GDM1 (cell line): ENCODE measurements at places on chromosomes 12 and 14.

DNA sequence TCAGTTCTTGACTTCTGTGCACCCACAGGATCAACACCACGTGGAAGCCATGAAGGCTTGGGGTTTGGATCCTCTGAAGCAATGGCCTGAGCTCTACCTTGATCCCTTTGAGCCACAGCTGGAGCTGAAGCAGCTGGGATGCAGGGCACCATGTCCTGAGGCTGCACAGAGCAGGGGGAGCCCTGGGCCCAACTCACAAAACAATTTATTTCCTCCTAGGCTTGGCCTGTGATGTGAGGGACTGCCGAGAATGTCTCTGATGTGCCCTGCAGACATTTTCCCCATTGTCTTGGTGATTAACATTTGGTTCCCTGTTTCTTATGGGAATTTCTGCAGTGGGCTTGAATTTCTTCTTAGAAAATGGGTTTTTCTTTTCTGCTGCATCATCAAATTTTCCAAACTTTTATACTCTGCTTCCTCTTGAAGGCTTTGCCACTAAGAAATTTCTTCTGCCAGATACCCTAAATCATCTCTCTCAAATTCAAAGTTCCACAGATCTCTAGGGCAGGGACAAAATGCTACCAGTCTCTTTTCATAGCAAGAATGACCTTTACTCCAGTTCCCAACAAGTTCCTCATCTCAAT is 288.2 kb downstream of the CCDC59 start:
- no peak for DNase-seq

- DNase-seq = no peak
Measured at GRCh38 chr14:53265025-53265424, 111.9 kb upstream of the DDHD1 start.

- DNase-seq = no peak
Measured at GRCh38 chr14:90839024-90839888, 23.0 kb upstream of the TTC7B start.

GRCh38 chr12:5197131-5197530 is 153.5 kb downstream of the KCNA5 start:
- DNase-seq = no peak

DNA sequence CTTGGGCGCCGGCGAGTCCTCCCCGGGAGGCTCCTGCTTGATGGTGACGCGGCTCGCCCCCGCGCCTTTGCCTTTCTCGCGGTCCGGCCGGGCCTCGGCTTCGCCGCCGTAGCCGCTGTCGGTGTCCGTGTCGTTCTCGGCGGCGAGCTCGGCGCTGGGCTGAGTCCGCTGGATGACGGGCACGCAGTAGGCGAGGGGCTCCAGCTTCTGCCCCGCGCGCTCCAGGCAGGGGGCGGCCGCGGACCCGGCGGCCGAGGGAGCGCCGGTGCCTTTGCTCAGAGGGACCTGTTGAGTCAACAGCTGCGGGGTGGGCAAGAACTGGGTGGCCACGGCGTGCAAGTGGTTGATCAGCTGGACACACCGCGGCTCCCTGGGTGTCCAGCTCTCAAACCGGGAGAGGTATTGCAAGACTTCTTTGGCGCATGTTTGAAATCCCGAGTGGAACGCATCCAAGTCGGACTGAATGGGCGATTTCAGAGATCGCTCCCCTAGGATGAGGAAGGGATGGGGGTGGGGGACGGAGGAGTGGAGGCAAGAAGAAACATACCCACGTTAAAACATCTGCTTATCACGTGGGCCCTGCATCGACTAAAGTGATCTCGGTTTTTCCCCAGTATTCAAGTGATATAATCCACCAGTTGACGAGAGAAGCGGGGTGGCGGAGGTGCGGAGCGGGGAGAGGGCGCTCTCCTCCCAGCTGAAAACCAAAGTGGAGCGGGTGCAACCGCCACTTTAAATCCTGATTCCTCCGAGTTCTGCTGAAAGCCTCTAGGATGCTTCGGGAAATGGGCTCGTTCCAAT is 2.0 kb downstream of the BHLHE41 start:
- peak; percentile 28 for DNase-seq

- no peak for DNase-seq
Measured at GRCh38 chr14:30620178-30620577, 1.9 kb upstream of the SCFD1 start.

- DNase-seq = no peak
Measured at GRCh38 chr12:80627782-80628181, 79.7 kb upstream of the MYF6 start.

- no peak for DNase-seq
Measured at GRCh38 chr14:72605921-72606220, 288.0 kb downstream of the DPF3 start.

GRCh38 chr14:37399517-37399916 is 195.5 kb downstream of the FOXA1 start:
- DNase-seq = no peak

- DNase-seq = no peak
Measured at GRCh38 chr14:69354383-69355153, 43.5 kb downstream of the ERH start.

DNA sequence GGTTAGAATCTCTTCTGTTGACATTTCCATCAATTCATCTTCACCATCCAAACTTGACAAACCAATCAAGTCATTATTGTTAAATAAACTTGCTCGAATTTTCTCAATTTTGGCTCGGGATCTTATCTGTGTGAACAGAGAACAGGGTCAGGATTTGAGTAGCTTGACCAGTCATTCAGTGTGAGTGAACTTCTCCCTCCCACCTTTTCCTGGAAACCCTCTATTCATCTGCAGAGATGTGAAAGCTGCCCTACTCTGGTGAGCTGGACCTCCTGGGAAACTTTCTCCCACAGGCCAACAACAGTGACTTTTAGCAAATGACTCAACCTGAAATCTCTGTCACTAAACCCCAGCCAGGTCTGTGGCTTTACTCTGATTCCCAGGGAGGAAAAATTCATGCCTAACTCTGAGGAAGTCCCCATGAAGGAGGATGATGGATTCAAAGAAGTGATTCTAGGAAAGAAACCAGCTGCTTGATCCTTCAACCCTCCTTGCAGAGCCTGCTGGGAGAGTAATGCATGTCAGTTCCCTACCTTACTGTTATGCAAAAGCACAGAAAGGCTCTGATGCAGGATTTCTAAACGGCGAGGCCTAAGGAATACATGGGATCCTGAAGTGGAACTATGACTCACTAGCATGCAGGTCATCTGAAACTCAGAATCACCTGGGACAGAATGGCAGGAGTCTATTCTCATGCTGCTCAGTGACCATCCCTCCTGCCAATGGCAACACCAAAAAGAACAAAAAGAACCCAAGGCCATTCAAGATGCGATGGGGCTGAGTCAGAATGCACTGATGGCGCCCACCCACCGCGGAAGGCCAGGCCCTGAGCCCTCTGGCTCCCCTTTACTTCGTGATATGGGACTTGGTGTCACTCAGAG is 58.0 kb downstream of the TRAFD1 start:
- no peak for DNase-seq

- no peak for DNase-seq
Measured at GRCh38 chr14:68397822-68398221, 395.0 kb downstream of the ZFP36L1 start.

- DNase-seq = no peak
Measured at GRCh38 chr12:122849352-122850047, 14.2 kb downstream of the HIP1R start.

DNA sequence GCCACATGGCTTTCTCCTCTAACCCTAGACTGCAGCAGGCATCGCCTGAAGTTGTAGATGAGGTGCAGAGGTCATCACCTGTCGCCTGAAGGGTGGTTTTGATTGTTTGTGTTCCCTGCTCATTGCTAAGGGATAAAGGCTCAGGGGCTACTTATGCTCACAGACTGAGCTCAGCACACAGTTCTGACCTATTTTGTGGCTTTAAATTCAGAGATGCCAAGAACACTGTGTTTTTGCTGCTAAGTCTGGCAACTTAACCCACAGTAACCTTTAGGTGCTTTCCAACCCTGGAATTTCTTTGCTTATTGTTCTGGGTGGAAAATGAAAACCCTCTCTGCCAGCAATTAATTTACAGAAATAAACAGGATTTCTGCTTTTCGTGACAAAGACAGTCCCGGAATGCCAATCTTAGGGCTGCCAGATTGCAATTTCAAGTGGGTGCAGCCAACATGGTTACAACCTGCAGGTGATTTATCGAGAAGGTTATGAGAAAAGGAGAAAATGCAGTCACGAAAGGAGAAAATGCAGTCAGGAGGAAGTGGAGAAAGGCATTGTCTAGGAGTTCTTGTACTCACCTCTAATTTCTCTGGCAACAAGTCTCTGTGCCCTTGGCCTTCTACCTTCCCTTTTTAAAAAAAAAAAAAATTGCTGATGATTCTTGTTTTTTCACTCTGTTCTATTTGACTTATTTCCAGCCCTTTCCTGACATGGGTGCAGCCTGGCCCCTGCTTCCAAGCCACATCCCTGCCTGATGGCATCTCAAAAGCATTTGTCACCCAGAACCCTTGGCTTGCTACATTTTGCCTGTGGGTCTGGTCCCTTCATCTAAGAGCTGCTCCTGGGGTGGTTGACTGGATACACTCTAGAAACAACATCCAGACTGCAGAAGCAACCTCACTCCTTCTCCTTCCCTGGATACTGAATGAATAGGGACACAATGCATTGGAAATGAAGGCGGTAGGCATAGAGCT is 23.3 kb downstream of the NPC2 start:
- no peak for DNase-seq

DNA sequence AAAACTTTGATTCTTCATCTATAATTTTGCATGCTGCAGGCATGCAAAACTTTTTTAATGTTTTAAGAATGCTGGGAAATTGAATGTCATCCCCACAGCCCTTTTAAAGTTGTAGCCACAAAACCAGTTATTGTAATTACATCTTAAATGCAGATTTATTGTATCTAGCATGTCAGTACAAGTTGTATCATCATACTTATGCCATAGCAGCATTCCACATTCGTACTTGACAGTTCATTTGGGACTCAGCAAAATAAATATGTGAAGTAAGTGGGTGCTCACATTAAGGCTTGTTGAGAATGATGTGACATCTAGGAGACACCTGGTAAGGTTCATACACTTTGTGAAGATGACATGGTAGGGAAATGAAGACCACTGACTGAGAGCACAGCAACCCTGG is 44.0 kb upstream of the GZMB start:
- DNase-seq = no peak

- no peak for DNase-seq
Measured at GRCh38 chr14:73599499-73599898, 7.8 kb downstream of the ACOT4 start.

GRCh38 chr12:95721320-95721719 is 69.2 kb downstream of the NTN4 start:
- no peak for DNase-seq

DNA sequence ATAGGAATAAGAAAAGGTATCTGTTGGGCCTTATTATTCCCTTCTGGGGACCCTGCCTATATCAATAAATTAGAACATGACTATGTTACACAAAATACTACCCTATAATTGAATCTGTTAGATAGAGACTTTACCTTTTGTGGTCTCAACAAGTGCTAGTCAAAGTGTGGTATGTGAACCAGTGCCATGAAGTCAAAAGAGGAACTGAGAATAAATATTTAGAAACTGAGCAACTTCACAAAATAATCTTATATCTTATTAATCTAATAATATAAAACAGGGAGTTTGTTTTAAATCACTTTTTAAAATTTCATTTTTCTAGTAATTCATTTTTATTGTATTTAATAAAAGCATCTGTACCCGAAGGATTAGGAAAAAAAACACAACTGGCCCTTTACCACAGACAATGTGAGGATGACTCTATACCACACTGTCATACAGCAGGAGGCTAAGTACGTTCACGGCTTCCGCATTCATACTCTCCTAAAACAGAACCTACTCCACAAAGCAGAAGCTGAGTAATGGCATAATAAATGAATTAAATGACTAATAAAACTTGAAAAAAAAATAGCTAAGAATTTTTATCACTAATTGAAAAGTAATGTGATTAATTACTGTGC is 42.1 kb downstream of the SEC23A start:
- no peak for DNase-seq

GRCh38 chr12:21183721-21184275 is 52.8 kb downstream of the SLCO1B1 start:
- no peak for DNase-seq

DNA sequence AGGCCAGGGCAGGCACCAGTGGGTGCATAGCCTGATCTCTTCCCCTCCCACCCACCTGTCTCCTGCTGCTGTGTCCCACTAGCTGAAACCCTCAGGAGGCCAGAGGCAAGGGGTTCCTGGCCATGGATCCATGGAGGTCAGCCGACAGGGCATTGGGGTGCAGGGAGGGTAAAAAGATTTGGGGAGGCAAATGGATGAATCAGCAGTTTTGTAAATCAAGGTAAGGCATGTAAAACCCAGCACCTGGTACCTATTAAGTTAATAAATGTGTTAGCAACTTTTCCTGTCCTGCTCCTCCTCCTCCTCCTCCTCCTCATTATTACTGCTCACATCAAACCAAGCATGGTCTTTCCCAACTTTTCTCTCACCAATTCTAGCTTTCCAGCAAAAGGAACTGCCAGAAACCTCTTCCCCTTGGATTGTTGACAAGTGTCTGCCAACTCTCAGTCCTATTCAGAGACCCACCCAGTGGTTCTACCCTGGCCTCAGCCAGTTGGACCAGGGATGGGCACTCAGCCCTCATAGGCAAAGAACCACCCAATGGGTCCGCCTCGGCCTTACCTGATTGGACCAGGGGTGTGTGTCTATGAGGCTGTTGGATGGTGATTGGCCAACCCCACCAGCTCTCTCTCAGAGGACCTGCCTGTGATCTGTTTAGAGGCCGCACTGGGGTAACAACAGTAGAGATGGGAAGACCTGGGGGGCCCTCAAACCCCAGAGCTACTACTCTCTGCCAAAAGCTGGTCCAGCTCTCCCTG is 155.7 kb upstream of the GSC start:
- no peak for DNase-seq

DNA sequence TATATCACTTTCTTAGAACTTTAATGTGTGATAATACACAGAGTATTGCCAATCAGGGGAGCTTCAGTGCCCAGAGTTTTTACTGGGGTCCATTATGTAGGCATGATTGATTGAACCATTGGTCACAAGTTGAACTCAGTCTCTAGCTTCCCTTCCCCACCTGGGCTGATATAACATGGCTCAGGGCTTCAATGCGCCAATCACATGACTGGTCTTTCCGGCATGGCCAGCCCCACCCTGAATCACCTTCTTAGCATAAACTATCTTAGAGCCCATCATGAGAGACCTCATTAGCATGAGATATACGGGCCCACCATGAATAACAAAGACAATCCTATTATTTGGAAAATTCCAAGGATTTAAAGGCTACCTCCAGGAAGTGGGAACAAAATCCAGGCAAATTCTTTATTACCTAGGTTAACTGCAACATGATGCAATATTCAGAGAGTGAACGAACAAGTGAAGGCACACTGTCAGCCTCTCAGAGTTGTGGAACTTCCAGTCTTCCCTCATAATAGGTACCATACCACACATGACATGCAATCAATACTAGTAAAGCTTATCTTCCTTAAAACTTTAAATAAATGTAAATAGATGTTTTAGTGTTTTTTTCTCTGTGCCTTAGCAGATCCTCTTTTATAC is 3.2 kb upstream of the CLEC4A start:
- no peak for DNase-seq

DNA sequence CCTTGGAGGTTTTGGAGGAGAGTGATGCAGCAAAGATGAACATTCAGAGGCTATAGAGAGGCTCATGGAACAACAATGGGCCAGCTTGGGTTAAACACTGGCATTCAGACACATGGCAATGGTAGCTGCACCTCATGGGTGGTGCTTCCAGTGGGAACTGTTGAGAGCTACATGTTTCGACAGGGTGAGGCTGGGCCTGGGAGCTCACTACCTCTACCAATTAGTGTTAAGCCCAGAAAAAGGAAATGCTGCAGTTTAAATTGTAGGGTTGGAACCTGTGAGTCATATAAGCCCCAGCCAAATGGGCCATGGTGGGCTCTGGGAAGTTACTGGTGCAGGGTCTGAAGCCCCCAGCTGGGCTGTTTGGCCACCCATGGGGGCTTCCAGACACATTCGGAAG is 279.7 kb downstream of the ZFP36L1 start:
- DNase-seq = peak; percentile 7
